Activated CD8-positive, alpha-beta T cell treated with anti-CD3 and anti-CD28 coated beads for 36 hours (primary cell): ENCODE measurements at places on chromosomes 13 and 19.

GRCh38 chr13:62525652-62526051 is 1110.0 kb upstream of the PCDH20 start:
- DNase-seq: no peak

- DNase-seq: no peak
Measured at GRCh38 chr19:39158646-39159260, 33.2 kb downstream of the PAK4 start.

- DNase-seq: no peak
Measured at GRCh38 chr19:9883231-9883758, 48.2 kb downstream of the PIN1 start.

DNA sequence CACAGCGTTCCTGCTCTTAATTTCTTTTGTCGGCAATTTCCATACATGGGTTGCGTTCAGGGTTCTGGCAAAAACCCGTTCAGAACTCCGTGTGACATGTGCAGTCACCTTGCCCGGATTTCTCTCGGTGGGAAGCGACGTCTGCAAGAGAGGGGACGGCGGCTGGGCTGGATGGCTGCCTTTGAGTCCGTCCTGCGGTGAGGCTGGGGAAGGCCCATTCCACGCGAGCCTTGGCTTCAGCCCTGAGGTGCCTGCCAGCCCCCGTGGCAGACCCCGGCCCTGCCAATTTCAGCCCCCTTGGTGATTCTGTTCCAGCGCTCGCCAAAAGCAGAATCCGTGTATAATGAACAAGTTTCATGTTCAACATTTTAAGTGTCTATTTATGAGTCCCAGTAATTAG is 72.6 kb upstream of the TSHZ3 start:
- DNase-seq: no peak

DNA sequence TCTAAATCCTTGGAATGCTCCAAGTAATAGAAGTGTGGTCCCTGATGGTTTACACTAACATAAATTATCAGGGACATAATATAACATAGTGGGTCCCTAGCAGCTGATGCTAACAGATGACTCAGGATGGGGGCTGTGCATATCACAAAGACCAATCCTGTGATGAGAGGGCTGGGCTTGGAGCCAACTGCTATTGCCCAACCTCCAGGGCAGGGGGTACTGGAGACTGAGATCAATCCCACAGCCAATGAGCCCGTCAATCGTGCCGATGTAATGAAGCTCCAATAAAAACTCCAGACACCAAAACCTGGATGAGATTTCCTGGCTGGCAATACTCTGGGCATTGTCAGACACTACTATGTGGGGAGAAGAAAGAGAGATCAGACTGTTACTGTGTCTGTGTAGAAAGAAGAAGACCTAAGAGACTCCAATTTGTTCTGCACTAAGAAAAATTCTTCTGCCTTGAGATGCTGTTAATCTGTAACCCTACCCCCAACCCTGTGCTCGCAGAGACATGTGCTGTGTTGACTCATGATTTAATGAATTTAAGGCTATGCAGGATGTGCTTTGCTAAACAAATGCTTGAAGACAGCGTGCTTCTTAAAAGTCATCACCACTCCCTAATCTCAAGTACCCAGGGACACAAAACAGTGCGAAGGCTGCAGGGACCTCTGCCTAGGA is 33.4 kb downstream of the ABCC4 start:
- no peak for DNase-seq

- no peak for DNase-seq
Measured at GRCh38 chr13:95603887-95604555, 40.5 kb downstream of the DZIP1 start.

GRCh38 chr13:49351871-49352270 is 92.0 kb downstream of the CAB39L start:
- no peak for DNase-seq

DNA sequence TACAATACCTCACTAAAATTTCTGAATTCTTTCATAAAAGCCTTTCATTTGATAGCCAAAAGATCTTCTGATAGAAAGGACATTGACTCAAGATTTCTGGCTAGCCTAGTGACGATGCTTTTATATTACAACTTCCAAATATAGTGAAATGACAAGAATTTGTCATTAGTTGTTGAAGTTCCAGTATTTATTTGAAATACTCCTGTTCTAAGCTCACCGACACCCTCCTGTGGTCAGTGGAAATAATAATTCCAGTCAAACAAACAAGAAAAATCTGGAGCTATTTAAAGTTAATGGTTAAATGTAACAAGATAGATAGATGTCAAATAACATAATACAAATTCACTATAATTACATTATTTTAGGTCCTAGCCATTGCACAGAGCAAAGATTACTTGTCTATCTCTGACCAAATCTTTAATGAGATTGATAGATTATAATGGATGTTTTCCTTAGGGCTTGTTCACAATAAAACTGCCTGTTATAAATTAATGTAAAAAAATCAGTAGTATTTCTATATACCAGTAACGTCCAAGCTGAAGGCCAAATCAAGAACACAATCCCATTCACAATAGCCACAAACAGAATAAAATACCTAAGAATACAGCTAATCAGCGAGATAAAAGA is 195.5 kb downstream of the RGCC start:
- peak; percentile 55 for DNase-seq

- no peak for DNase-seq
Measured at GRCh38 chr13:32822771-32823170, 193.5 kb upstream of the KL start.

DNA sequence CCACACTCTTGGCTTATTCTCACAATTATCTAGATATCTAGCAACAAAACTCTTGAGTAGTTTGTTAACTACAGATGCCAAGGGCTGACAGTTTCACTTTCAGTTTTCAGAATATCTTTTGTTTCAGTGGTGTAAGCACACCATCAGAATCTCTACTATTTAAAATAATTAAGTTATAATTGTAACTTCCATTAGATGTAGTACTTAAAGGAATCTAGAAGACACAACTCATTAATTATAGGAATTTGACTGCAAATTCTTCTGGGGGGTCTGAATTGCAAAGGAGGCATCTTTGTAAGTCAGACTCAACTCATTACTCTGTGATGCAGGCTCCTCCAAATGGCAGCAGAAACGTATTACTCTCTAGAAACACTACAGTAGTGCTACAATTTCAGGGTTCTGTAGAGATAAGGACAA is 44.9 kb upstream of the USPL1 start:
- peak; percentile 17 for DNase-seq

DNA sequence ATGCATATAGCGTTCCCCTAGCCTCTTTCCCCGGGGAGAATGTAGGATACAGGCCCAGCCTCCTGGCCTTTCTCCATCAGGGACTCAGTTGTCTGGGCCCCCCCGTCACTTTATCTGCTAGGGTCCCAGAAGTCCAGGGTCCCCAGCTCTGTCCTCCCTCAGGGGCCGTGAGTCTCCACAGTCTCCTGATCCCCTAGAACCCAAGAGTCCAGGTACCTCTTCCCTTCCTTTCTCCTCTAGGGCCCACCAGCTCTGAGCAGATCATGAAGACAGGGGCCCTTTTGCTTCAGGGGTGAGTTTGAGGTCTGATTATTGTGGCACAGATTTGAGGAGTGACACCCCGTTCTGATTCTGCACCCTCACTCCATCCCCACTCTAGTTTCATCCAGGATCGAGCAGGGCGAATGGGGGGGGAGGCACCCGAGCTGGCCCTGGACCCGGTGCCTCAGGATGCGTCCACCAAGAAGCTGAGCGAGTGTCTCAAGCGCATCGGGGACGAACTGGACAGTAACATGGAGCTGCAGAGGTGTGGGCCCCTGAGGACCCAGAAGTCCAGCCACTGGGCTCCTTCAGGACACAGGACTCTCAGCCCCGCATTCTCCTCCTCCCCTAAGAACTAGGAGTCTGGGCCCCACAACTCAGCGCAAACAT is 758 bp downstream of the BAX start:
- DNase-seq: no peak

- DNase-seq: no peak
Measured at GRCh38 chr19:14672188-14672872, 2.3 kb downstream of the ADGRE3 start.
